ENCODE measurements at places on chromosomes 6 and 20. TPM values are rescaled to one million over a fixed set of nuclear protein-coding genes. Genes with fewer than 3 reads are reported as not detected.

The DEFB116 gene
- not detected for total RNA-seq

The LAMP5 gene
- not detected for total RNA-seq

DNA sequence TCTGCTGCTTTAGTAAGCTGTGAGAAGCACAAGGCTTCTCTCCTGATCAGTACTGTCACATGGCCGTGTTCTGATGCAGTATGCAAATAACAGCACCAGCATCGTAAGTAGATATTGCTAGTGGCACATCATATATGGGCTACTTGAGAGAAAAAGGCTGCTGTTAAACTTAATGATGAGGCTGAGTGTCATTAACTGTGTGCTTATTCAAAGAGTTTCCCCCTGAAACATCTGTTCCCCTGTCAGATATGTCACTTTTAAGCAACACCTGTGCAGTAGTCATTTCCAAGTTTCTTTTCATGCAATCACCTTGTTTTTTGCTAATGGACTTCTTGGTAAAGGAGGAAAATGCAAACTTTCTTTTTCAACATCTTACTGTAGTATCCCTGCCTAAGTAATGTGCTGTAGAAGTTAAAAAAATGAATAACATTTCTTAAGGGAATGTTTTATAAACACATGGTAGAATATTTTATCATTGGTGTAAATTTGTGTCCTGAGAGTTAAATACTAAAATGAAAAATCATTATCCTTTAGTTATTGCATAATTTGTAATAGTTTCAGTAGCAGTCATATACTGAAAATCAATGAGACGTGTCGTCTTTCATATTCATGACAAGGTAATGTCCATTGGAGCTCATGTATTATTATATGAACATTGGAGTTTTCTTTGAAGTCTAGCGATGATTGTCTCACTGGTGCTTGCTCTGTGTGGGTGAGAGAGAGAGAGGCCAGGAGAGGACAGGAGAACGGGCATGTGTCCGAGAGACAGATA, 366.3 kb downstream of the CDKAL1 start:
- no peak for DNase-seq

DNA sequence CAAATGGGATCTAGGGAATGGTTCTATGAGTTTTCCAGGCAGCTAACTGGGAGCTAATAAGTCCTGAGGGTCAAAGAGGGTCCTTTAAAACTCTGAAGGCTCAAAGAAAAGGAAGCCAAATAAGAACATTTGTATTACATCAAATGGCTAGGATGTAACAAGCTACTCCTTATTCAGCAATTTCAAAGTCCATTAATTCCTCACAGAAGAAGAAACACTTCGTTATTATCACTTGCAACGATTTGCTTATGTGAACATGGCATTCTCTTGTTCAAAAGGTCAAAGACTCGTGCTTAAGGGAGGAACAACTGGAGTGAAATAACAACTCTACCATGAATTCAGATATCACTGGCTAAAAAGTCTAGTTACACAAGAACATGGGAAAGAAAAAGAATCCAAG, 70.8 kb upstream of the FBXO30 start:
- DNase-seq = no peak

- no peak for DNase-seq
Measured at GRCh38 chr20:18805881-18806280, 7.7 kb upstream of the SCP2D1 start.

DNA sequence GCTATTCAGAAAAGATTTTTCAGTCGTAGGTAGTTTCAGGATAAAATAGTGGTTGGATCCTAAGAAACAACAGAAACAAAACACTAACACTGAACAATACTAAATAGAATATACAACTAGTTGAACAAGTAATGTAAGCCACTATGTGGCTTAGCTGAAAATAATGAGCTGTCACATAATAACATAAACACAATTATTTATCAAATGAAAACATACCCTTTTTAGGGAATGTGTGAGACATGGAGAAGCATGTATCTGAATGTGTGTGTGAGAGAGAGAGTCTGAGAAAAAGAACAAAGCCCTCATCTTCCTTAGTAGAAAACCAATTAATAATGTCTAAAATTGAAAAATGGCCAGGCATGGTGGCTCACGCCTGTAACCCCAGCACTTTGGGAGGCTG, 122.6 kb upstream of the LOC128125822 start:
- DNase-seq = no peak

DNA sequence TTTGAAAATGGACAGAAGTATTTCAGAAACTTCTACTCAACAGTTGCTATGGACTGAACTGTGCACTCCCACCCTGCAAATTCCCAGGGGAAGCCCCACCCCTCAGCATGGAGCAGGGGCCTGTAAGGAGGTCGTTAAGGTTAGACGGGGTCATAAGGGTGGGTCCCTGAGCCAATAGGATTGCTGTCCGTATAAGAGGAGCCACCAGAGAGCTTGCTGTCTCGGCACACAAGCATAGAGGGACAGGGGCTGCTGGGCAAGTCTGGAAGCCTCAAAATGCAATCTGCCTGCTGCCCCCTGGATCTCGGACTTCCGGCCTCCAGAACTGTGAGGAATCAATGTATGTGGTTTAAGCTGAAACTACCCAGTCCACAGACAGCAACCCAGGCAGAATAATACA, 37.4 kb upstream of the AFDN start:
- no peak for DNase-seq

DNA sequence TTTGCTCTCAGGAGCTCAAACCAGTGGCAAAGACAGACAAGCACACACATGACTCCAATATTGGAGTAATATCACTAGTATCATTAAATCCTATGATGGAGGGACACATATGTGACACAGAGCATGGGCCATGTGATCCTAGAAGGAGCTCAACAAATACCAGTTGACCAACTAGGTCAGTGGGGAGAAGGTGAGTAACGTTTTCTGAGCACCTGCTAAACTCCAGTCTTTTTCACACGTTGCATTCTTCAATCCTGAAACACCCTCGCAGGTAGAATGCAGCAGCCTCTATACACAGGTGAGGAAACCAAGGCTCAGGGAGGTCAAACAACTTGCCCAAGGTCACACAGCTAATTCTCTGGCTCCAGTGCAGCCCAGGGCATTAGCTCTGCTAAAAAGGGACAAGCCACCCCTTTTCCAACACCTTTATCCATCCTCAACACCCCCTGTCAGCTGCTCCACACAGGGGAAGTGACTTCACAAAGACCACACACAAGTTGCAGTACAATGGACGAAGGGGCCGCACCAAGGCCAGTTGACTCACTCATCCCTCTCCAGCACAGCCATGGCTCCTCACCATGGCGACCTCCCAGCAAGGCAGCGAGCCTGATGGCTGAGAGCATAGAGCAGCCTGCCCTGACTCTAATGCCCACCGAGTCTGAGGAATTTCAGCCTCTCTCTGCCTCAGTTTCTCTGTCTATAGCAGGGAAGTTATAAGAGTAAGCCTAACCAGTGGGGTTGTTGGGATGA, 4.4 kb downstream of the CAPN11 start:
- DNase-seq = no peak

GRCh38 chr6:157151029-157151428, 172.3 kb downstream of the TMEM242 start:
- DNase-seq = no peak

- no peak for DNase-seq
Measured at GRCh38 chr20:37789408-37789807, 95.6 kb downstream of the CTNNBL1 start.

Data from activated T-cell treated with anti-CD3 and anti-CD28 coated beads, Interleukin-2, amount 50 U/mL, for 72 hours (primary cell).